ENCODE measurements at places on chromosomes 7 and 10.

DNA sequence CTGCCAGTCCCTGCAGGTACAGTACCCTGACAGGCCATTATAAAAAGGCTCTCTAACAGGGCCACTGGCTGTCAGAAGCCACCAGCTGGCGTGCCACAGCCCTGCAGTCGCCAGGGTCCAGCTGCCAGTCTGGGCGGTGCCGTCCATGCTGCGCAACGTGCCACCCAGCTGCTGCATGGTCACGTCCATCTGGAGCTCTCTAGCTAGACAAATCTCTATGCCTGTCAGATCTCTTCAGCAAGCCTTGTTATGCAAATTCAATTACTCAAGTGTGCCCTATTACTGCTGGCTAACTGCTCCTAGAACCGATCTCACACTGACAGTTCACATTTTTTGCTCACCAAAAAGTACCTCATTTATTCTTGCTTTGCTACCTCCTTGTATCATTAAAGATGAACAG lies 75.9 kb downstream of the HIBADH start:
- DNase-seq = no peak

DNA sequence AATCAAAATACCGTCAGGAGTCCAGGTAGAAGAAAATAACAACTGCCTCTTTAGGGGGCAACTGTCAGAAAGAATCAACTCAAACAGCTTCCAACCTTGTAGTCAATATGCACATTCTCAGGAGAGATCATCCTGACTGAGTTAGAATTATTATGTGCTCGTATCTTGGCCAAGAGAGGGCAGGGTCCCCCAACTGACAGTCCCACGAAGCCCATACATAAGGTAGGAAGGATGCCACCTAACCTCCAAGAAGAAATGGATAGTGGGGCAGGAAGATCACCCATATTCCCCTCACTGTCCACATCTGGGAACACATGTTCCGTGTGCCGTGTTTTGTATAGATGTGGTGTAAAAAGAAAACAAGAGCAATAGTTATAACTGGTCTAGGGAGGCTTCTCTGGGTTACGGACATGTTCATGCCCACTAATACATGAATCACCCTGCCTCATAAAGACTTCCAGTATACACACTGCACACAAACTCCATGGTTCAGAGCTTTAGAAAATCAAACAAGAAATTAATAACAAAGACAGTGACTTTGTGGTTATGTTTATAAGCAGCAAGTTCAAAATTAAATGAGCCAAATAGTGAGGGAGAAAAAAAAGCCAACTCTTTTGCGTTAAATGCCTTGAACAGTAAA lies 295.6 kb downstream of the FGFR2 start:
- DNase-seq = no peak

DNA sequence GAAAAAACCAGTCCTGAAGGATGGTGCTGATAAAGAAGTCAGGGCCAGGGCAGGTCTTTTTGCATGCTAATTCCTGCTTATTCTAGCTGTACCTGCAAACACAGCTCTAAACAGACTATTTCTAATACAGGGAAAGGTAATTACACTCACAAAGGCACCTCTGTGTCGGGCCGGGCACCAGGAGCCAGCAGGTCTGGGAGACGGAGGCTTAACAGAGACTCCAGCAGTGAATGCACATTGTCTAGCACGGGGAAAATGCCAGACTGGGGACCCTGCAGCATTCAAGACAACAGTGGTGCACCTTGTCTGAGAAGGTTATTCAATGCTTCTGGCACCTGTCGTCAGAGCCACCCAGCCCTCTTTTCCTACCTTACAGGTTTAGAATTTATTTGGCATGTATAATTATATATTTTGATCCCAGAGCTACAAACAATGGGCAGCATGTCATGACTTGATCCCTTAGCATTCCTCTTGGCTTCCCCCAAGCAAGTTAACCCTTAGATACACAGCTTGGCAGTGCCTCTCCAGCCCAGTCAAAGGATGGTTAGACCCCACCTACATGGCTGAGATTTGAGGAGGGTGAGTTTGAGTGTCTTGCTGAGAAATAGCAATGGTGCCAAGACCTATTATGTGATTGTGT lies 185.2 kb downstream of the SLC25A13 start:
- DNase-seq = no peak

DNA sequence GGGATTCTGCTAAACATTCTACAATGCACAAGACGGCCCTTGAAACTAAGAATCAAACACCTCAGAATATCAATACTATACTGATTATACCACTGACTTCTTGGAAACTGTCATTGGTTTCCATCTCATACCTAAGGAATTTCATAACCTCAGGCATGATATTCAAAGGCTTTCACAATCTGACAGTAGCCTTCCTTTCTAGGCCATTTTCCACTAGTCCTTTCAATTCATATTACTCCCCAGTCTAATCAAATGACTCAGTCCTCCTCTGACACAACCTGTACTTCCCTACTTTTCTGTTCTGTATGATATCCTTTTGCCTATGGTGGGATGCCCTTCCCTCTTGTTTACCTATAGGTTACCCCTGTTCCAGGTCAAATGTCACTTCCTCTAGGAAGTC lies 48.3 kb downstream of the CSTF2T start:
- no peak for DNase-seq

Data from stimulated activated effector memory CD8-positive, alpha-beta T cell treated with anti-CD3 and anti-CD28 coated beads, Interleukin-12 subunit alpha, Interleukin-12 subunit beta, amount 100 ng/mL, for 72 hours (primary cell).